ENCODE measurements at places on chromosomes 5 and 9. TPM values are rescaled to one million over a fixed set of nuclear protein-coding genes. Genes with fewer than 3 reads are reported as not detected.

- no peak for DNase-seq
Measured at GRCh38 chr9:35533398-35533797, 43.5 kb downstream of the RUSC2 start.

Gene FOXI1
- not detected for polyA plus RNA-seq

- DNase-seq: no peak
Measured at GRCh38 chr5:14851999-14852526, 19.5 kb downstream of the ANKH start.

DNA sequence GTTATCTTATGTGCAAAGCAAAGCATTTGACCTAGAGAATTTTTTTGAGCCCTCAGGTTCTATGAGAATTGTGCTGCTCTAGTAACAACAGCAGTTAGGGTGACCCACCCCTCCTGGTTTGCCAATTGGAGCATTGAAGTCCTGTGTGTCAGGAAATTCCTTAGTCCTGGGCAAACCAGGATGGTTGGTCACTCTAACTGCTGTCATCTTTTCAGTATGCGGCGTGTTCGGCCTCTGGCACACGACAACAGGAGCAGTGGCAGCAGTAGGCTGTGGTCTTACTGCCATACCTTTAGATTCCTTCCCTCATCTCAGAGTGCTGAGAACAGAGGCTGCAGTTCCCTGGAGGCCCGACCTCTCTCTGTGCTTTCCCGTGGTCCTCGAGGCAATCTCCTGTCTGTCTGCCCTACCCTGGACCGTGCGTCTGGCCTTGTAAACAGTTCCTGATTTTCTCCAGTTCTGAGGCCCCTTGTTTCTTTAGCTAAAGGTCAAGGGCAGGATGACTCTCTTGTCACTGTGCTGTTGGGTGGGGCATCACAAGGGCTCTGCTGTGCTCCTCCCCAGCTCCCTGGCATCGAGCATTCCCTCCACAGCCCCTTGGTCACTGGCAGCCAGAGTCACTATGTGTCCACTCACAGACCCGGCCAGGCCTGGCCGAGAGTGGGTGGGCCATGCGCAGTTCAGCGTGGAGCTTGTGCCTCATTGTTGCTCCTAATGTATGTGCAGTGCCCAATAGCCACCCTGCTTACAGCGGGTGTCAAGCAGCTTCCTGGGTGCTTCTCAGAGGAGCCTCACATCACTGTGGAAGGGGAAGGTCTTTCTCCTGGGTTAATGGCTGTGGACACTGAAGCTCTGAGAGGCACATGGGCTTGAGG lies 18.5 kb upstream of the COL15A1 start:
- no peak for DNase-seq

Gene GMCL2
- polyA plus RNA-seq: not detected

Gene SLC45A2
- polyA plus RNA-seq: not detected

GRCh38 chr5:172452398-172453205 lies 1.7 kb downstream of the SH3PXD2B start:
- no peak for DNase-seq

DNA sequence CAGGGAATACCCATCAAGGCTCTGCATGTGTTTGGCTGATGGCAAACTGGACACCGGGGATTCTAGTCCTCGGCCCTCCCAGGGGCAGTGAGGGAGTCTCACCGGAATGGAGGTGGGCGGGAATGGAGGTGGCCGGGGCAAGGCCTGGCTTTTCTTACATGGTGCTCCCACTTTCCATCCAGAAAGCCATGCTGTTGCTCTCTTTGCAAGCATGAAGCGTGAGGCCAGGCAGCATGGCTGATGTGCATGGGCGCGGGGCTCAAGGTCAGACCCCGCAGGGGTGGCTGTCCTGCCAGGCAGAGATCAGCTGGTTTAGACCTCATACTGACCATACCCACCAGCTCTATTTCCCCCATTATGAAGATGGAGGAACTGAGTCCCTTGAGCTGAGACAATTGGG lies 108.0 kb upstream of the PHYKPL start:
- no peak for DNase-seq

Gene PDE8B
- 0.02 TPM for polyA plus RNA-seq

DNA sequence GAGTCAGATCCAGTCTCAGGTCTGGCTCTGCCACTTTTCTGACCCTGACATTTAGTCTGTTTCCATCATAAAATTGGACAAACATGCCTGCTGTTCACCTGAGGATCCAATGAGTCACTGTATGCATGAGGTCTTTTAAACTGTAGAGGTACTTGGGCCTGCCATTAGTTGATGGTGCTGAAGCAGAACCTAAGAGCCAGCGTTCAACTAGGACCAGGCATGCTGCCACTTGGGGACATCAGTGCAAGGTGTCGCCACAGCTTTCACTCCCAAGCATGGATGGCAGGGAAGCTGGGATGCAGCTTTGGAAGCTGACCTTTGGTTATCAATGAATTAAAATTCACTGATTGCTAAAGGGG lies 37.1 kb downstream of the NEUROG1 start:
- DNase-seq: no peak

Gene STPG3
- not detected for polyA plus RNA-seq

DNA sequence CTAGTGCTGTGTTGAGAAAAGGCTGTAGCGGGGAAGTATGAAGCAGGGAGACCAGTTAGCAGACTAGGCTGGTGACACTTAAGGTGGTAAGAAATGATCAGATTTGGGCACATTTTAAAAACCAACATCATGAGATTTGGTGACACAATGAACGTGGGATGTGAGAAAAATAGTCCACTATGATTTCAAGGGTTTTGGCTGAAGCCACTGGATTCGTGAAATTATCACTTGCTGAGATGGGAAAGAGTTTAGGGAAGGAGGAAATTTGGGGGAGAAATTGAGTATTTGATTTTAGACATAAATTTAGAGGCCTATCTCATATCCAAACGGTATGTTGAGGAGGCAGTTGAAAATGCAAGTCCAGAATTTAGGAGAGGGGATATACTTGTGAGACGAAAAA lies 23.1 kb downstream of the SKP2 start:
- DNase-seq: no peak

Gene SPATA31A3
- not detected for polyA plus RNA-seq

Gene GABRA1
- polyA plus RNA-seq: not detected

DNA sequence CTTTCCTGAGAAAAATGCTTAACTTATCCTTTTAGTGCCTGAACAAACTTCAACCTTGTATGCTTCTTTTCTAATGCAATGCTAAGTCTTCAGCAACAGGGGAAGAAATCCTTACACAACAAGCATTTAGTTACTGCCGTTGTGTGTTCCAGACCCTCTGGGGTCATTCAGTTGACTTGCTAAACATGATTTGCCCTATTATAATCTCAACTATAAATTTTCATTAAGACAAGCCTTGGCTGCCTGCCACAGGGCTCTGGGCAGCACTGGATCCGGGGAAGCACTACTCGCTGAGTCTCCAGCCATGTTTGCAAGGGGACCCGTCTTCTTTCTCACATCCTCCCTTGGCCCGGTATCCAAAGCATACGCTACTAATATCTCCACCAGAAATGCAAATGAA lies 58.1 kb downstream of the PTCH1 start:
- no peak for DNase-seq

Gene SV2C
- not detected for polyA plus RNA-seq

Gene LECT2
- polyA plus RNA-seq: not detected

Gene NDST1
- 63.2 TPM for polyA plus RNA-seq

GRCh38 chr5:7762267-7762666 lies 88.7 kb downstream of the CFAP90 start:
- no peak for DNase-seq

Gene FGD3
- polyA plus RNA-seq: not detected

Gene ARHGEF28
- polyA plus RNA-seq: 8.8 TPM

DNA sequence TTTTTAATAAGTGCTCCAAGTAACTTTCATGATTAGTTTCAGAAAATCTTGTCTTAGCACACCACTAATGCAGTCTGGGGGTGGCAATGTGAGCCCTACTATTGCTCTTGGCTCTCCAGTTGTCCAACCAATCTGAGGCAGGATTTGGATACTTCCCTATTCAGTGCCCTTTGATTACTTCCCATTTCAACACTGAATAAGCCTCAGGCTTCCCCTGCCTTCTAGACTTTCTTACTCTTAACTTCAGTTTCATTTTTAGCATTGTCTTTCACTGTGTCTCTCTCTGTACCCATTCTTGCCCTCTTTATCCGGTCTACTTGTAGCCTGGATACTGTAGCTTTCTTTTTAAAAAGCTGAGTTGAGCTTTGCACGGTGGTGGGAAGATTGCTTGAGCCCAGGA lies 186.1 kb downstream of the C9orf152 start:
- no peak for DNase-seq

DNA sequence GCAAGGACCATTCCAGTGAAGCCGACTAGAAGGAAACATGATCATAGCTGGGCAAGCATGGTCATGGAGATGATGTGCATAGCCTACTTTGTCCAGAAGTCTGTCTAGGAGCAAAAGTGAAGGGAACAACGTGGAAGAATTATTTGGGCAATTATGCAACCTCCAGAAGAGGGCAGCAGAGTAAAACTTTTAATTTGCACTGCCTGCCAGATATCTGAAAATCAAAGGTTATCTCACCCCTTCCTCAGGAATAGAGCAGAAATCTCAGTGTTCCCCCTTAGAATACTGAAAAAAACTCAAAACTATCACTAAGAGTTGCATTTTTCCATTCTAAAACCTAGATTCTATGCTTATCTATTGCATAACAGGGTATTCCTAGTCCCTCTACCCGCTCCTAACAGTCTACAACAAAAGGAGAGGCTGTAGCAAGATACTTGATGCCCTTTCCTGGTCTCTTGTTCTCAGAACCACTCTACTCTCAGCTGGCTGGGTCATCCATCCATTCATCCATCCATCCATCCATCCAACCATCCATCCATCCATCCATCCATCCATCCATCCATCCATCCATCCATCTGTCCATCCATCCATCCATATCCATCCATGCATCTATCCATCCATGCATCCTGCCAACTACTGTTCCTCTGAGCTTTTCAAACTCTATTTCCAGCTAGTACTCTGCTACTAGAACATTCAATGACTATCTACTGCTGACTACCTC lies 8.4 kb upstream of the SETD9 start:
- no peak for DNase-seq

Gene TRMO
- polyA plus RNA-seq: 12.6 TPM

Gene GKAP1
- polyA plus RNA-seq: 4.7 TPM

DNA sequence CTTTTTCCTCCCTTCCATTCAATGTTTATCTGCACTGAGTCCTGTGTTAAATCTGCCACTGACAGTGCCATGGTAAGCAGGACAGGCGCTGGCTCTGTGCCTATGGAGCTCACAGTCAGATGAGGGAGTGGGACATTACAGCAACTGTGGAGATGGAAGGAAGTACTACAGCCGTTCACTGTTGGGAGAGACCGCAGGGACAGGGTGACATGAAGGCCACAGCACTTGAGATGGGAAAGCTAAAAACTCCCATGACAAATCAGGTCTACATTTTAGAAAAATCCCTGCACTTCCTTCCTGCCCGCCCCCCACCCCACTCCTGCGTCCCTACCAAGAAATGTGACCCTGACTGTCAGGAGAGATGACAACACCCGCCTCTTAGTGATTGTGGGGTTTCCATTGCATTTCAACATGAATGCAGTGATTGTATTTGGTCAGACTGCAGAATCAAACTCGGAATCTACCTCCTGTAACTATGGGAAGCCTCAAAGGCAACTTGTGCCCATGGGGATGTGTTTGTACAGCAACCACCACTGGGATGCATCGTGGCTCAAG lies 56.4 kb downstream of the GTF3C4 start:
- DNase-seq: no peak

- DNase-seq: no peak
Measured at GRCh38 chr5:41770799-41771198, 99.4 kb downstream of the OXCT1 start.
